Thymus (tissue), 14 donors: ENCODE measurements at places on chromosomes 5 and 9. TPM values are rescaled to one million over a fixed set of nuclear protein-coding genes. Genes with fewer than 3 reads are reported as not detected.

- DNase-seq = no peak
Measured at GRCh38 chr5:177552839-177553455, 1.4 kb downstream of the FAM193B start.

The HAPLN1 gene
- polyA plus RNA-seq = 0.18 TPM

DNA sequence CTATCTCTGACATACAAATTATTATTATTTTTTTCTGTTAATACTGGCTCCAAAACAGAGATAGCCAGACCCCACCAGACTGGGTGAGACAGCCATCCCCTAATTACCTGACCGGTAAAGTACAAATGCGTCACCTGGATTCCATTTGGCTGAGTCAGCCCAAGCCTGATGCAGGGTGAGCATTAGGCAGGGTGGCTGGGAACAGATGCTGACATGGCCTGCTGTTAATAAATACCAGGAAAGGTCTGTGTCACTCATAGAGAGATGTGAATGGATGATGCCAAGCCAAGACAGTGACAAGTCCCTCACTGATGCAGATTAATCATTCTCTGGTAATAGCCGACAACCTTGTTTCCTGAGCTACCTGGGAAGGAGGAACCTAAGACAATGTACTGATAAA, 183.5 kb downstream of the TRIM32 start:
- no peak for DNase-seq

The PNPLA7 gene
- 11.5 TPM for polyA plus RNA-seq

- DNase-seq = no peak
Measured at GRCh38 chr5:101878190-101878589, 417.9 kb downstream of the SLCO4C1 start.
